ENCODE measurements at places on chromosomes 4 and X. TPM values are rescaled to one million over a fixed set of nuclear protein-coding genes. Genes with fewer than 3 reads are reported as not detected.

DNA sequence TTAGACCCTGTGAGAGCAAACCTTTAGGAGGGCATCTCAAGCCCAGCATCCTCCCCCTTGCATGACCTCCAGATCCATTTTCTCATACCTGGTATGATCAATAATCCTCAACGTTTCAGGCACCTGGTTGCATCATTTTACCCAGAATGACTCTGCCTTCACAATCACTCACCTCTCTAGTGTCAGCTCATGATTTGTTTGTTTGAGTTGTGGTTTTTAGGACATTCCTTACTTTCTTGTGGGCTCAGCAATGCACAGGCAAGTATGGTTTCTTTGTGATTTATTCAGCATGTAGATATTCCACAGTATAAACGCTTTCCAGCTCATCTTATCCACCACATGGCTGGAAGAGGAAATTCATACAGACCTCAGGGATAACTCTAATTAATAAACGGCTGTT lies 93.6 kb upstream of the CPEB2 start:
- no peak overlapping the region for H3K27ac ChIP-seq
- H3K36me3 ChIP-seq = no peaks in the 10 kb centered on the region
- no peak overlapping the region for H3K4me3 ChIP-seq

DNA sequence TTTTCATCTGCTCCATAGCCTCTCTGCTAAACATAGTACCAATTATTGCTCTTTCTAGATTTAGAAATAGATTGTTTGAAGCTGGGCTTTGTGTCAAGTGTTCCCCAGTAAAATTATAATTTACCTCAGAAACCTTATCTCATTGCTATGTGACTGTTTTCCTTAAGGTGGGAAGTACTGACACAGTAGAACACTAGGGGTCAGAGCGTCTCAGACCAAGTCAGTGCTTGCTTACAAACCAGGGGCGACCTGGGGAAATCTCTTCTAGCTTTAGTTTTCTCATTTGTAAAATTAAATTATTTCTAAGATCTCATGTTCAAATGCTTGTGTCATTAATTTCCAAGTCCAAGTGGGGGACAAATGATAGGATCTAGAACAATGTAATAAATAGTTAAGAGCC lies 360.4 kb downstream of the RAPGEF2 start:
- no peaks in the 10 kb centered on the region for H3K36me3 ChIP-seq
- H3K27me3 ChIP-seq = no peaks in the 10 kb centered on the region
- no peak overlapping the region for H3K4me3 ChIP-seq
- H3K27ac ChIP-seq = no peak overlapping the region

- no peaks in the 10 kb centered on the region for H3K27me3 ChIP-seq
- H3K27ac ChIP-seq = no peak overlapping the region
- DNase-seq = no peak
These were observed 154.1 kb upstream of the FAM241A start for GRCh38 chr4:111991163-111991562.

- peak; percentile 75 for DNase-seq
- H3K36me3 ChIP-seq = no peaks in the 10 kb centered on the region
- H3K4me3 ChIP-seq = peak overlapping the region; percentile 47
These were observed 14.4 kb upstream of the RAB40A start for GRCh38 chrX:103533511-103534216.

GRCh38 chr4:67048530-67048929 lies 496.8 kb downstream of the CENPC start:
- no peak overlapping the region for H3K27ac ChIP-seq
- no peak for DNase-seq
- H3K27me3 ChIP-seq = no peaks in the 10 kb centered on the region
- no peak overlapping the region for H3K4me3 ChIP-seq

DNA sequence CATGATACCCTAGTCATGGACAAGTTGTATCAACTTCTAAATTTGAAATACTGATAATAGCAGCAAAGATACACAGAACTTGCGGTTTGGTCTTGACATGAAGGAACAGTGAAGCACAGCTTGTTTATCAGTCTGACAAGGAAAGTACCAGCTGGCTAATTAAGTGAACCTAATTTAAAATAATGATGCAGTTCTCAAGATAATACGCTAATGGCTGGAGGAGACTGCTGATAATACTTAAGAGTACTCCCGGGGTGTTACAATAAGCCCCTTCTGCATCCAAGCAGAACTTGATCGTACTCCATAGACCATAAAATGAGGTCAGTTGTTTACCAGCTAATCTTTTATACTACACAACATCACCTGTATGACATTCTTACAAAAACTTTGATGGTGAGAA lies 697.5 kb downstream of the FSTL5 start:
- no peak overlapping the region for H3K4me3 ChIP-seq
- no peaks in the 10 kb centered on the region for H3K4me1 ChIP-seq
- no peak overlapping the region for H3K27ac ChIP-seq
- no peaks in the 10 kb centered on the region for H3K27me3 ChIP-seq
- H3K36me3 ChIP-seq = no peaks in the 10 kb centered on the region

GRCh38 chr4:168648929-168649328 lies 152.1 kb downstream of the PALLD start:
- no peak overlapping the region for H3K4me3 ChIP-seq
- H3K27ac ChIP-seq = no peak overlapping the region
- no peaks in the 10 kb centered on the region for H3K4me1 ChIP-seq

Gene LONRF3
- 4.8 TPM for polyA plus RNA-seq

Gene GUCY1B1
- polyA plus RNA-seq = 2.6 TPM

DNA sequence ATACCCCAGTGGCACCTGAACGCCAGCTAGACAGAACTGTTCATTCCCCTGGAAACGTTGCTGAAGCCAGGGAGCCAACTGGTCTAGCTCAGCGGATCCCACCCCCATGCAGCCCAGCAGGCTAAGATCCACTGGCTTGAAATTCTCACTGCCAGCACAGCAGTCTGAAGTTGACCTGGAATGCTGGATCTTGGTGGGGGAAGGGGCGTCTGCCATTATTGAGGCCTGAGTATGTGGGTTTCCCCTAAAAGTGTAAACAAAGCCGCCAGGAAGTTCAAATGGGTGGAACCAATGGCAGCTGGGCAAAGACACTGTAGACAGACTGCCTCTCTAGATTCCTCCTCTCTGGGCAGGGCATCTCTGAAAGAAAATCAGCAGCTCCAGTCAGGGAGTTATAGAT lies 213.0 kb downstream of the NKX6-1 start:
- no peak overlapping the region for H3K4me3 ChIP-seq
- H3K4me1 ChIP-seq = no peaks in the 10 kb centered on the region
- H3K27me3 ChIP-seq = no peaks in the 10 kb centered on the region
- no peak overlapping the region for H3K27ac ChIP-seq

- no peak overlapping the region for H3K4me3 ChIP-seq
- no peaks in the 10 kb centered on the region for H3K27me3 ChIP-seq
- no peak for DNase-seq
- H3K36me3 ChIP-seq = no peaks in the 10 kb centered on the region
These were observed 48.0 kb downstream of the TXK start for GRCh38 chr4:48085821-48086589.

Data from liver (tissue), 10 donors.